H7 (cell line): ENCODE measurements at places on chromosomes 6 and 20.

GRCh38 chr20:60518022-60518421 lies 559.8 kb downstream of the CDH26 start:
- DNase-seq = no peak

- no peak for DNase-seq
Measured at GRCh38 chr6:148274809-148275208, 67.8 kb upstream of the SASH1 start.

GRCh38 chr6:1527073-1527457 lies 82.7 kb upstream of the FOXC1 start:
- DNase-seq = peak; percentile 73

DNA sequence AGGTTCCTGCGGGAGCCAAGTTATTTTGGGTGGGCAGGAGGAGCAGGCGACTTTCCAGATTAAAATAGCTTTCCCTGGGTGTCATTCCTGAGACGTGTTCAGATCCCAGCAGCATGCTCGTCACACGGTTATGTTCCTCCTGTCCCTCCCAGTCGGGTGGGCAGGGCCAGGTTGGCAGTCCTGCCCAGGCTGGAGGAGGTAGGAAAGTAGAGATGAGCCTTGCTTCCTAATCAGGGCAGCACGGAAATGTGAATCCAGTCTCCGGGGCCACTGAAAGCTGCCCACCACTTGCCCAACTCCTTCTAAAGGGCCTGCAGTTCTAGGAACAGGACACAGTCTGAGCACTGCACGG lies 137.0 kb downstream of the MRPL14 start:
- DNase-seq = peak; percentile 25

DNA sequence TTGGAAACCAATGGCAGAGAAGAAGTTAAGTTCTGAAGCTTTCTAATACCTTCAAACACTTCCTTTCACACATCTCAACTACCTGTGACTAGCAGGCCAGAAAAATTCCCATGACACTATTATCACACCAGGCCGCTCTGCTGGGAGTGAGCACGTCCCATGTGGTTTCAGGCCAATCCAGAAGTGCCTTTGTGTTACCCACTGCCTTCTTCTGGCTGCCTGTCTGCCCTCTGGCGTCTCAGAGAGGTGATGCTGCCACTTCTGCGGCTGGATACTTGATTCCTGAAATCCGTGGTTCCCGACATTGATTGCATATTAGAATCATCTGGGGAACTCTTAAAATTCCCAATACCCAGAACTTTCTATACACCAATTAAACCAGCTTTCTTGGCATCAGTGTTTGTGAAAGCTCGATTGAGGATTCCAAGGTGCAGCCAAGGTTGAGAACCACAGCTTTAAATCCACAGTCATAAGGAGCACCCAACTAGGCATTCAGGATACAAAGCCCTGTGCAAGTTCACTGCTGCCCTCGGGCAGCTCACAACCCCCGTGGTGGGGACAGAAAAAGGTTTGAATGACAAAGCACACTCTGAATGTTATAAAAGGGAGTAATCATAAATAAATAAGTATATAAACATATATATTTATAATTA lies 65.6 kb downstream of the STMND1 start:
- peak; percentile 79 for DNase-seq

- DNase-seq = no peak
Measured at GRCh38 chr6:124979294-124979678, 17.0 kb downstream of the RNF217 start.

- DNase-seq = no peak
Measured at GRCh38 chr20:50821994-50822393, 27.1 kb downstream of the BCAS4 start.

- no peak for DNase-seq
Measured at GRCh38 chr6:119521251-119521650, 171.7 kb upstream of the MAN1A1 start.

DNA sequence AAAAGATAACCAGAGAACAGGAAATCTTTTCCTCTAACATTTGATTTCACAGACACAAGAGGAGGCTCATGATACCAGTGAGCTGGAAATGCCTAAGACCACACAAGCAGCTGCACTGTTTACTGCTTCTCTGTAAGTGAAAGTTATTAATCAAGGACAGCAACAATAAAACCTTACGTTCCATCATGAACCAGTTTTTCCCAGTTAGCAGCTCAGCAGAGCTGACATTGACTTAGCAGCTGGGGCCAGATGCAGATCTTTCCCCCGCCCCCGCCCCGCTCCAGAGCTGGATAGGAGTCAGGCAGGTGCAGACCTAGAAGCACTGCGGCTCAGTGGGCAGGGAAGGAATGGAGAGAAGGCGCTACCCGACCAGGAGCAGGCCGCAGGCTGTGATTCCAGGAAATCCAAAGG lies 275.2 kb downstream of the GMDS start:
- DNase-seq = peak; percentile 19

DNA sequence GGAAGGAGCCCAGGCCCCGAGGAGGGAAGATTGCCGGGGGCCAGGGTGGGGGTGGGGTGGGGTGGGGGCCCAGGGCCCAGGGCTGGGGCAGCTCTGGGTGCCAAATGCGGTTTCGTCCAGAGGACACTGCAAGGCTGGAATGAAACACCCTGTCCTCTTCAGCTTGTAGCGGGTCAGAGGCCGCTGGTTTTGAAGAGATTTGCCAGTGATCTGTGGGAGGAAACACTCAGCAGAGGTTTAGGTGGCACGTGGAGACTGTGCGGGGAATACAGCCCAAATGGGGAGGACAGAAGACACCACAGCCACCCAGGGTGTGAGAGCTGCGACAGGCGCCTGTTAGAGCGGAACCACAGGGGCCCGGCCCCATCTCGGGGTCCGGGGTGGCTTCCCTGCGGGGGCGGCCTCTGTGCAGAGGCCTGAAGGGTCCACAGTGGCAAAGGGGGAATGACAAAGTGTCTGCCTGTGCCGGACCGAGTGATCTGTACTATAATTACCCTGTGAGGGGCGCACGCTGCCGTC lies 29.2 kb downstream of the FRMD1 start:
- peak; percentile 64 for DNase-seq

GRCh38 chr20:34215711-34216381 lies 25.4 kb upstream of the ASIP start:
- DNase-seq = peak; percentile 89

DNA sequence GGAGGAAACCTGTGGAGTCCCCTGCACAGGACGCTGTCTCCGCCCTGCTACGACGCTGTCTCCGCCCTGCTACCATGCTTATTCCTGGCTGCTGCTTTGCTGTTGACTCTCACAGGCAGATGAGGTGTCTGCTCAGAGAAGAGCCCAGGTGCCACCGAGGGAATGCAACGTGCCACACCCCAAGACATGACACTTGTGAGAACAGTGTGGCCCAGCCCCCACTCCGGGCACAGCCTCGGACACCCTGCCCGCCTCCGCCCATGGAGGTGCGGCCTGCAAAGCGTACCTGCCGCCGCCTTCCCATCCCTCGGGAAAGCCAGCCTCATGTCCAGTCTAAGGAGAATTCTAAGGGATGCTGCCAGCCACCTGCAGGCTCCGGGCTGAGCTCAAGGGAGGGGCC lies 15.6 kb upstream of the MRGBP start:
- DNase-seq = no peak

DNA sequence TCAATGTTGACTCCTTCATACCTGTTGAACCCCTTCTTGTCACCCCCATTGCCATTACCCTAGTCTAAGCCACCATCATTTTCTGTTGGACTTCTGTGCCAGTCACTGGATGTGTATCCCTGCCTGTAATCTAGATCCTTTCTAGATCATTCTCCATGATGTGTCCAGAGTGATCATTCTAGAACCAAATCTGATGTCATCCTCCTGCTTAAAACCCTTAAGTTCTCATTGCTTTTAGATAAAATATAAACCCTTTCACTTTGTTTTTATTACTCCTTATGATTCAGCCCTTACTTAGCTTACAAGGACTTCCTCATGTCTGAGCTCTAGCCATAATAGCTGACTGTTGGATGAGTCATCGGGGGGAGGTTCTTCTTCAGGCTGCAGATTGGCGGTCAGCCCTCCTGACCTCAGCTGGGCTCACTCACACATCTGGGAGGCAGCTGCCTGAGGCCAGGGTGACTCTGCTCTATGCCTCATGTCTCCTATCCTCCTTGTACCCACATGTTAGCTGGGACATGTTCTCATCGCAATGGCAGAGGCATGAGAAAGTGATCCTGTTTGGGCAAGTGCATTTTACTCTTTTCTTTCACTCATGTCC lies 287.6 kb downstream of the ESR1 start:
- no peak for DNase-seq

DNA sequence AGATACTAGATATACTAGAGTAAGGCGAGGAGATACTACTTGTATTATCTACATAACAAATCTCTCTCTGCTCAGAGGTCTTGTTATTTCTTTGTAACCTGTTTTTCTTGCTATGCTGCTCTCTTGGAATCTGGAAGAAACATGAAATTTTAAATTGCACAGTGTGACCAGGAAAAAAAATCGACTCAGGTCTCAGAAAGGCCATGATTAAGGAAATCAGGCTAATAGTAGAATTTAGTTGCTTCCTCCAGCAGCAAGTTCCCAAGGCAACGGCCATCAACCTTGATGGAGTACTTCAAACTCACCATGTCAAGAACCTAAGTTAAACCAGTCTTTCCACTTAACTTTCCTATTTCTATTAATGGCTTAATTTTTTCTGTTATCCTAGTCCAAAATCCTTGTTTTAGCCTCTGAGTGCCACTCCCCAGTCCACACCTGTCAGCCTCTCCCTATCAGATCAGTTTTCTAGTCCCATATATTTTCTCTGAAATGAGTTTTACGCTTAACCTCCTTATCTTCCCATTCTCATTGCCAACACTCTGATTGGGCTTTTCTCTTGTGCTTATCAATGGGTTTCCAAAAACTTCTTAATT lies 87.7 kb upstream of the BEND3 start:
- no peak for DNase-seq

- DNase-seq = no peak
Measured at GRCh38 chr20:48193627-48194425, 408.5 kb upstream of the SULF2 start.

DNA sequence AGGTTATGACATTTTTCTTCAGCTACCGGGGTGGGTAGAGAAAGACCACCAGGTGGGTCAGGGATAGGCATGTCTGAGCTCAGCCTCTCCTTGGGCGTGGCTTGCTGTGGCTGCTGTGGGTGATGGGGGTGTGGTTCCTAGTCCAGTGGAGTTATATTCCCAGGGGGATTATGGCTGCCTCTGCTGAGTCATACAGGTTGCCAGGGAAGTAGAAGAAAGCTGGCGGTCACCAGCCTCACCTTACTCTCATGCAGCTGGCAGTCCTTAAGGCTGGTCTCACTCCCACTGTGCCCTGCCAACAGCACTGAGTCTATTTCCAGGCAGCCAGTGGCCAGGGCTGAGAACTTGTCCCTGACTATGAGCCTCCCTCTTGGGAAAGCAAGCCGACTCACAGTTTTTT lies 130.0 kb downstream of the SCP2D1 start:
- DNase-seq = no peak

- no peak for DNase-seq
Measured at GRCh38 chr6:42313941-42314570, 96.4 kb upstream of the MRPS10 start.

GRCh38 chr6:155544677-155545076 lies 89.0 kb upstream of the NOX3 start:
- no peak for DNase-seq

GRCh38 chr6:15770347-15771143 lies 107.7 kb upstream of the DTNBP1 start:
- no peak for DNase-seq

- DNase-seq = no peak
Measured at GRCh38 chr20:36378686-36379085, 72.5 kb downstream of the DLGAP4 start.

DNA sequence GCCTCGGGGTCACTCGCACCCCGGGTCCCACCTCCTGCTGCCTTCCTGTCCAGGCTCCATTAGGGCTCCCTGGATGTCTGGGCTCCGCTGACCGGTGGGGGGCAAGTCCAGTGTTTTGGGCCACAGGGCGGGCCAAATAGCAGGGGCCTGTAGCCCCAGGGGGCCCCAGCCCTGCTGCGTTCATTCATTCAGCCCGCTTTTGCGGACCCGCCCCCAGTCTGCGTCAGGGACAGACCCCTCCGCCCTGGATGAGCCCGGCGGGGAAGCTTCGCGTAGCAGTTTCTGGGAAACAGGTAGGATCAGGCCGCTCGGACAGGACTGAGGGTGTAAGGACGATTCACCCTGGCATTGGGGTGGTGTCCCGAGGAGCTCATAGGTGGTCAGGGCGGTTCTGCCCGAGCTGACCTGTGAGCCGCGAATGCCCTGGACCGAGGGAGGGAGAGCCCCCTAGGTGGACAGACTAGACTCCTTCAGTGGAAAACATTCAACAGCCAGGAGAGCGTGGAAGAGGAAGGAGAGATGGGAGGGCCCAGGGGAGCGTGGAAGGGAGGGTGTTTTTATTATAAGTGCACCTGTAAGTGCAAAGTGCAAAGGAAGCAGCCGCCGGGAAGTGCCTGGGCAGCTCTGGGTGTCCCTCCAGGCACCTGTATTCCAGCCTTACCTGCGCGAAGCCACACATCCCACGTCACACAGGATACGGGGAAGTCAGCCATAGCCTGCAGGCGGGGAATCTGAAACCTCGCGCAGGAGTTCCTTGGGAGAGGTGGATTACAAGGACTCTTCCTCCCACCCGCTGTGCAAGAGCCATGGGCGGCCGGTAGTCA lies 662 bp downstream of the ENTPD6 start:
- peak; percentile 79 for DNase-seq

DNA sequence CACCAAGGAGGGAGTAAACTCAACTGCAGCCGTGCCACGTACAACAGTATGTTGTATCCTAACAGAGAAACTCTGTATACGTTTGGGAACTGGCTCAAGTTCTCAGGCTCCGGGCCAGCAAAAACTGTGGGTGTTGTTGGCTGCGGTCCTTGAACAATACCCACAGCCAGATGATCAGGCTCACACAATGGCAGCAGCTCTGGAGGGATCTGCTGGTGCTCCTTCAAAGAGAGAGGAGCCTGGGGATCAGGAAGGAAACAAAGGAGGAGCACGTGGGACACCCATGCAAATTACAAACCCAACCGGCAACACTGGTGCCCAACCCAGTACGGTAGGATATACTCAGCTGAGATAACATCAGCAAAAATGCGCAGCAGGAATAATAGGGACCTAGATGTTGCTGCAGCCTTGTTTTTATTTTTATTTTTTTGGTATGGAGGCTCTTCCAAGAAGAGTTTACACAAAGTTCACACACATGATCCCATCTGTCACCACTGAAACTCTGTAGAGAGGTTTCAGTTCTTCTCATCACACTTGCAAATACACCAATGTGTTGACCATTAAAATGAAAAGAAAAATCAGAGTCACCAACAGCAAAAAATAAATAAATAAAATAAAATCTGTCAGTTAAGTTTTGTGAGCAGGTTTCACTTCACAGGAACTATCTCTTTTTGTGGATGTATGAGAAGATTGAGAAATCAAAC lies 41.2 kb upstream of the PDE10A start:
- DNase-seq = no peak

DNA sequence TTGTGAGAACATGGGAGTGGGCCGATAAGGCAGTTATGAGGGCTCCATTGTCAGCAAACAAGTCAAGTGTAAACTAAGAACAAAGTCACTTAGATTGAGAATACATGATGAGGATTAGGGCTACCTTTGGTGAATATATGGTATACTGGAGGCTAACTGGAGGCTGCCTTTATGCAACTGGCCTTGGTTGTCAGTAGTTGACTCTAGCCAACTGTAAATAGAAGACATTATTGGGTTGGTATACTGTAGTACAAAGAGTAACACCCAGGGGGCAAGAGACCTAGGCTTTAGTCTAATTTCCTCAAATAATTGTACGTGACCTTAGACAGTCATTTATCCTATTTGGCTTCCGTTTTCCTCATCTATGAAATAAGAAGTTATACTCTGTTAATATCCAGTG lies 235.2 kb downstream of the ARID1B start:
- DNase-seq = no peak

- DNase-seq = no peak
Measured at GRCh38 chr6:84556541-84557335, 207.7 kb downstream of the TBX18 start.
